CD8-positive, alpha-beta memory T cell (primary cell): ENCODE measurements at places on chromosomes 2 and 18. TPM values are rescaled to one million over a fixed set of nuclear protein-coding genes. Genes with fewer than 3 reads are reported as not detected.

GRCh38 chr2:36362291-36362690 lies 6.7 kb downstream of the CRIM1 start:
- H3K27me3 ChIP-seq = peaks cover 4% of the 10 kb centered on the region
- DNase-seq = no peak
- H3K36me3 ChIP-seq = no peaks in the 10 kb centered on the region

Gene LINC00305
- not detected for total RNA-seq

Gene SH3RF3
- total RNA-seq = 0.27 TPM

- no peak for DNase-seq
- H3K4me1 ChIP-seq = no peaks in the 10 kb centered on the region
- no peak overlapping the region for H3K4me3 ChIP-seq
- H3K36me3 ChIP-seq = no peaks in the 10 kb centered on the region
- H3K27ac ChIP-seq = no peak overlapping the region
- no peaks in the 10 kb centered on the region for H3K27me3 ChIP-seq
Observed at GRCh38 chr2:134310107-134311079, 56.5 kb downstream of the MGAT5 start.

DNA sequence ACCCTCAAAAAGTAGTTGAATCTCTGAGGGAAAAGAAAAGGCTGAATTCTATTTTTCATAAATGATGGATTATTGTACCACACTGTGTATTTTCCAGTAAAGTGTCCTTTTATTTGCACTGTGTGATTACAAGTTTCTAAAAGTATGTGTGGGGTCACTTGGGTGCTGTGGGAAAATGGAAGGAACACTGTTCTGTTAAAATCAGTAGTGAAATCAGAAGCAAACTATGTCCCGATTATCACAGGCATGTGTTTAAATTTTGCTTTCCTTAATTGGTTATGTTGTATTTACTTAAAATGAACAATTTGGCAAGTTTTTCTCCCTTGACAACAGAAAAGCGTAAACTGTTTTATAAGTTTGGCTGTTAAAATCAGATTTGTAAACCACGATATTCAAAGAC lies 353.1 kb downstream of the ARHGAP15 start:
- H3K36me3 ChIP-seq = no peaks in the 10 kb centered on the region
- H3K27ac ChIP-seq = no peak overlapping the region
- H3K4me3 ChIP-seq = no peak overlapping the region

DNA sequence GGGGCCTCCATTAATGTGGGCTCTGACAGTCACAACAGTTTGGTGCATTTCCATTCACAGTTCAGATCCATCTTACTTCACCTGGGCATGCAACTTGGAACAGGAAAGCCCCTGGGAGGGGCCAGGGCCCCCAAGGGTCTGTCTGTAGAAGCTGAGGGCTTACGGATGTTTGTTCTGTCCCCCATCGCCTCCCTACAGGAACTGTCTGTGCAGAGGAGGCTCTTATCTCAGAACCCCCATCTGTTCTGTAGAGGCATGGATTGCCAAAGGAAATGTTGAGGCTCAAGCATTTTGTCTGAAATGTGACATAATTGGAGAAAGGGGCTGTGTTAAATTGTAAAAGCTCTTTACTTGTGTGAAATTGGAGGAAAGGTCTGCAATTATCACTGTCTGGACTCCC lies 334.3 kb downstream of the CLIP4 start:
- no peak overlapping the region for H3K27ac ChIP-seq
- H3K4me1 ChIP-seq = no peaks in the 10 kb centered on the region
- no peak overlapping the region for H3K4me3 ChIP-seq
- H3K36me3 ChIP-seq = no peaks in the 10 kb centered on the region

Gene COLEC11
- 0.24 TPM for total RNA-seq

- peaks cover 19% of the 10 kb centered on the region for H3K4me1 ChIP-seq
- no peaks in the 10 kb centered on the region for H3K27me3 ChIP-seq
- no peak for DNase-seq
- no peaks in the 10 kb centered on the region for H3K36me3 ChIP-seq
- no peak overlapping the region for H3K27ac ChIP-seq
Observed at GRCh38 chr2:206856513-206856912, 82.8 kb upstream of the CPO start.

DNA sequence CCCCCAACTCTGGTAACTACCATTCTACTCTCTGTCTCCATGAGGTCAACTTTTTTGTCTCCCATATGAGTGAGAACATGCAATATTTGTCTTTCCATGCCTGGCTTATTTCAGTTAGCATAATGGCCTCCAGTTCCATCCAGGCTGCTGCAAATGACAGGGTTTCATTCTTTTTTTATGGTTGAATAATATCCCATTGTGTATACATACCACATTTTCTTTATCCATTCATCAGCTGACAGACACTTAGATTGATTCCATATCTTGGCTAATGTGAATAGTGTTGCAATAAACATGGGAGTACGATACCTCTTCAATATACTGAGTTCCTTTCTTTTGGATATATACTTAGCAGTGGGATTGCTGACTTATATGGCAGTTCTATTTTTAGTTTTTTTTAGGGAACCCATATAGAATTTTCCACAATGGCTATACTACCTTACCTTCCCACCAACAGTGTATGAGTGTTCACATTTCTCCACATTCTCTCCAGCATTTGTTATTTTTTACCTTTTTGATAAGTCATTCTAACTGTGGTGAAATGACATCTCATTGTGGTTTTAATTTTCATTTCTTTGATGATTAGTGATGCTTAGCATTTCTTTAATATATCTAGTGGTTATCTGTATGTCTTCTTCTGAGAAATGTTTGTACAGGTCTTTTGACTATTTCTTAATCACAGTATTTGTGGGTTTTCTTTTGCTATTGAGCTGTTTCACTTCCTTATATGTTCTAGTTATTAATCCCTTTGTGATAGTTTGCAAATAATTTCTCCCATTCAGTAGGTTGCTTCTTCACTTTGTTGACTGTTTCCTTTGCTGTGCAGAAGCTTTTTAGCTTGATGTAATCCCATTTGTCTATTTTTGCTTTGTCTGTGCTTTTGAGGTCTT lies 112.2 kb downstream of the SRBD1 start:
- H3K36me3 ChIP-seq = no peaks in the 10 kb centered on the region
- no peaks in the 10 kb centered on the region for H3K4me1 ChIP-seq
- no peak overlapping the region for H3K4me3 ChIP-seq
- no peak overlapping the region for H3K27ac ChIP-seq

- no peak overlapping the region for H3K27ac ChIP-seq
- no peak for DNase-seq
- no peaks in the 10 kb centered on the region for H3K36me3 ChIP-seq
- H3K27me3 ChIP-seq = no peaks in the 10 kb centered on the region
- H3K4me1 ChIP-seq = no peaks in the 10 kb centered on the region
- no peak overlapping the region for H3K4me3 ChIP-seq
Observed at GRCh38 chr18:10265560-10266333, 188.7 kb upstream of the APCDD1 start.

Gene DDX1
- total RNA-seq = 137 TPM

GRCh38 chr2:237983922-237984321 lies 17.1 kb downstream of the UBE2F start:
- no peak for DNase-seq
- no peaks in the 10 kb centered on the region for H3K36me3 ChIP-seq
- no peaks in the 10 kb centered on the region for H3K27me3 ChIP-seq

Gene CHRND
- total RNA-seq = not detected

Gene TEX44
- total RNA-seq = not detected
